ENCODE measurements at places on chromosomes 16 and 17.

DNA sequence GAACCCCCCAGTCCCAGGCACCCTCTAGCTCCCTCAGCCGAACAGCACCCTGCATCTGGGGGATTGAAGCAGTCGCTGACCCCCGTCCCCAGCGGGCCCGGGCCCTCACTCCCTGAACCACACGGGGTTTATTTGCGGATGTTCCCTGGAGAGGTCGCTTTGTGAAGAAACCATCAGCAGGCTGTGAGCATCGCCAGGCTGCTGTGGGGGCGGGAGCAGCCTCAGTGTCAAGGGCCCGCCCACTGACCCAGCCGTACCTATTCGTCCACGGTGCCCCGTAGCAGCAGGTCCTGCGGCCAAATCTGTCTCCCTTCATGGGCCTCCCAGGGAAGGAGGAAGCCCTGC is 6.4 kb upstream of the RAB40C start:
- no peak for DNase-seq

GRCh38 chr17:43403846-43404245 is 5.1 kb downstream of the ARL4D start:
- DNase-seq, result no peak

DNA sequence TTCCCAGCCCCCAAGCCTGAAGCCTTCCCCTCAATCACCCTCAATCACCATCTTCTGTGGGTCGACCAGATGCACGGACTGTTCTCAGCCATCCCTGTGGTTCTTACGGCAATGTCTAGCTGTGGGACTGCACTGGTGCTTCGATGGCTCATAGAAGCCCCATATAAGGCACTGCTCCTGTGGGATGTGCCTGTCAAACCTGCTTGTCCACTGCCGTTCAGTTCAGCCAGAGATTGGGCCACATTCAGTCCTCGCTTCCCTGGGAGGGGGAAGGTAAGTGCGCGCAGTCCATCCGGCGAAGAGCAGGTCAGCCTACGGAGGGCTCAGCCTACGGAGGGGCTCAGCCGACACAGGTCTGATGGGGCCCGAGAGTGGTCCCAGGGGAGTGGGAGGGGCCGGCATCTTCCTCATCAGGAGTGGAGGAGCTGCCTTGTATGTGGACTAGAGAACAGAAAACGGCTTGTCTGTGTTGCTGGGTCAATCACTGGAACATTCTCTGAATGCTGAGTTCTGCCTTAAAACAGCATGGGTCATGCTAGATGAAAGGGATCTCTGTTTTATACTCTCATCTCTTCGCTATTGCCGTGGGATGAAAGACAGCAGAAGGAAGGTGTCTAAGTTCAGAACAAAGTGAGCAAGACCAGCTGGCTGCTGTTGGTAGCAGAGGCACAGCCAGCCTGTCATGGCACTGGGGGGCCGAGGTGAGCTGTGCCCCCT is at the start of gene CARD14:
CARD14 (plus strand) TSS at position 247 of the 717 bp plus-strand sequence. CDS start 11,409 bp downstream, outside the sequence.
- no peak for DNase-seq

DNA sequence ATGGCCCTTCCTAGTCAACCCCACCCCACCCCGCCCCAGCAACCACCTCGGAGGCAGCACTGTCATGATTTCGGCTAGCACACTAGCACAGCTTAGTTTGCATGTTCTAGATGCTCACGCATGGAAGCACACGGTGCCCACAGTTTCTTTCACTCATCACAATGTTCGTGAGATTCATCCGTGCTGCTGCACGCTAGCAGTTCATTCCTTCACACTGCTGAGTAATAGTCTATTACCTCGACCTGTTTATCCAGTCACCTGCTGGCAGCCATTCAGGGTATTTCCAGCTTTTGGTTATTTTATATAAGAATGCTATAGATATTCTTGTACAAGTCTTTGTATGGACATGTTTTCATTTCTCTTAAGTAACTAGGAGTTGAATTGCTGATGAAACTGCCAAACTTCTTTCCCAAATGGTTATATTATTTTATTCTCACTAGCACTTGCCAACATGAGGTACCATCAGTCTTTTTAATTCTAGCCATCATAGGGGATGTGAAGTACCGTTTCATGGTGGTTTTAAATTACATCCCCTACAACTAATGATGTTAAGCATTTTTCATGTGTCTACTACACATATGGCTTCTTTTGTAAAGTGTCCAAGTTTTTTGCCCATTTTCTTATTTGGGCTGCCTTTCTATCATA is 75.7 kb downstream of the CYTH1 start:
- no peak for DNase-seq

GRCh38 chr17:62715882-62716390 is 88.5 kb downstream of the MRC2 start:
- DNase-seq, result no peak

DNA sequence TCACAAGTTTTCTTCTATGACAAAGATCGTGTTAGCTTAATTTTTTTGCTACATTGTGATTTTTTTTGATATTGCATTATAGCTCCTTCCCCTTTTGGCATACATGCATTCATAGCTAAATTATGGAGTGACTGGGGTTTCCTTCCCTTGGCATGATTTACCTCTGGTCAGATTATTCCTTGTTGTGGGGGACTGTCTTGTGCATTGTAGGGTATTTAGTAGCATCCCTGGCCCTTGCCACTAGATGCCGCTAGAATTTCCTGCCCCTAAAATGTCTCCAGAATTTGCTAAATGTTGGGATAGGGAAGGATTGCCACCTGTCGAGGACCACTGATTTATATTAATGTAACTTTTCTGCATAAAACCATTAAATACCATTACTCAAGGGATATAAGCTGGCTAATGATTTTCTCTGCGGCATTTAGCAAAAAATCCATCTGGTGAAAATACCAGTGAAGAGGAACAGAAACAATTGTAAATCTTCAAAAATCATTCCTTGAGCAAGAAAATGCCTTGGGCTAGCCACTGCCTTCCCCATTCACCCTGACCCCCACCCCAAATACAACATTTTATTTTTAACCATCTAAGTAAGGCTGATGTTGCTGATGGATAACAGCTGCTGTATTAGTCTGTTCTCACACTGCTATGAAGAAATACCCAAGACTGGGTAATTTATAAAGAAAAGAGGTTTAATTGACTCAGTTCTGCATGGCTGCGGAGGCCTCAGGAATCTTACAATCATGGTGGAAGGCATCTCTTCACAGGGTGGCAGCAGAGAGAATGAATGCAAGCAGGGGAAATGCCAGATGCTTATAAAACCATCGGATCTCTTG is 195.2 kb downstream of the MAP2K6 start:
- DNase-seq, result peak; percentile 82

Data from MV-4-11 (cell line).